ENCODE measurements at places on chromosomes 5 and 9.

GRCh38 chr9:113790093-113790492 is 86.0 kb upstream of the ZNF618 start:
- DNase-seq, result no peak

DNA sequence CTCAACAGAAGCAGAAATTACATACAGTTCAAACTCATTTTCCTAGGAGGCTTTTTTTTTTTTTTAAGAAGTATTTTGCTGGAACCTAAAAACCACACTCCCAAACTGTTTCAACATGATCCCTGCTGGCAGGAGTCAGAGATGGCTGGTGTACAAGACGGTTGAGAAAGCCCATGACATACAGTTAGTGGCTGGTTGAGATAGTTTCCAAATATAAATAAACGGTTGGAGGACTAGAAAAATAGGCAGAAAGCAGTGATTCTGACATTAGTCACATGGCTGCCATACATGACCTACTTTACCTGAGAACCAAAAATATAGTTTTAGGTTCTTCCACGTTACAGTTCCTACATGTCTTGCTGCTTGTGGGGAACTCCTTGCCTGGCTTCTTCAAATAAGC is 31.7 kb upstream of the BASP1 start:
- no peak for DNase-seq

DNA sequence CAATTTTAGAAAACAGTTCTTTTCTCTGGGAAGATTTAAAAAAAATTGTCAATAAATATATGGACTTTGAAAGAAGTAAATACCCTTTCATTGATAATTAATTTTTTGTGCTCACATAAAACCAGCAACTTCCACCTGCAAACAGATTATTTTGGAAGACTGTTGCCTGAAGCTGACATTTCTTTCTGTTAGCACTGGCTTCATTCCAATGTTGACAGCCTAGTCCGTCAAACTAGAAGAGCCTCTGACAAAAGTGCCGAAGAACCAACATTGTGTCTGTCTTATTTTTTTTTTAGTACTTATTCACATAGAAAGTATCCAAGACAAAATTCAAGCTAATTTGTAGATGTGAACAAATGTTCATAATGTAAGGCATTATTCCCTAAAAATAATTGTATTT is 108.6 kb upstream of the TMEM161B start:
- DNase-seq, result no peak

DNA sequence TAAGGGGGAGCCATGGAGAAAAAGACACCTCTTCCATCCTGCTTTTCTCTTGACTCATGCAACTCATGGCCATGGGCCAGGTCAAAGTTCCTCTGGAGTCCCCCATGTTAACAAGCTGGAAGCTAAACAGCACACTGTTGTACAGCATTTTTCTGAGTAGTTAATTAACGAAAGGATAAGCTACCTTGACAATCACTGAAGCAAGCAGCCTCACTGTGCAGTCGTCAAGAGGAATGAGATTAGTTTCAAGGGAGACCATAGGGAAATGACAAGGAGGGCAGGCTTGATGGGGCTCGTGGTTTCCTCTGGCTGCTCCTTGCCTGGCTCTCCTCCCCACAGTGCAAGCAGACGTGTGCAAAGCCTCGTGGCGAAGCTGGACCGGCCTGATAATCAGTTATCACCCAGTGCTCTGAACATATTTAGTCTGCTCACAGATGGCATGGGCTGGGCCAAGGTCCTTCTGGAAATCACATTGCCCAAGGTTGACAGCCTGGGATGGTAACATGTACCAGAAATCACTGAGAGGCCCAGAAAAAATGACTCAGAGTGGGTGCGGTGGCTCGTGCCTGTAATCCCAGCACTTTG is 209.5 kb downstream of the SLIT3 start:
- DNase-seq, result no peak

GRCh38 chr5:56638768-56639238 is 176.5 kb upstream of the MAP3K1 start:
- DNase-seq, result no peak
